ENCODE measurements at places on chromosomes 5 and 9. TPM values are rescaled to one million over a fixed set of nuclear protein-coding genes. Genes with fewer than 3 reads are reported as not detected.

DNA sequence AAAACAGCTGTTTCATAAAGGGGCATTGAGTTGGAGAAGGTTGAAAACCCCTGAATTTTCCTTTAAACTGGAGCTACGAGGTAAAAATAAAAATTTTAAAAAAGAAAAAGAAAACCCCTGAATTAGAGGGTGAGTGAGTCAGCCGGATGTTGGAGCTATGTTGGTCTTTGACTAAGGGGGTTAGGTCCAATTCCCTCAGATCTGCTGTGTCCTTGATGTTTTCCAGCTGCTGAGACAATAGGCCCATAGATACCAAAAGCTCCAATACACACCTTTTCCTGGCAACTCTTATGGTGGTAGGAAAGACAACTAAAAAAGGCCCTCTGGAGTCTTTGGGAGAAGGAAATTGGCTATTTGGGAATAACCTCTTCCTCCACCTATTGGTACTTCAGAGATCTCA, 79.4 kb upstream of the SAP30L start:
- H3K4me3 ChIP-seq = no peak overlapping the region
- 0 out of 2 replicates have a peak, but pooled peaks cover 2% of the 10 kb centered on the region for H3K36me3 ChIP-seq
- no peak overlapping the region for H3K27ac ChIP-seq
- DNase-seq = peak; percentile 82
- no peaks in the 10 kb centered on the region for H3K27me3 ChIP-seq

GRCh38 chr9:129919841-129920240, 84.6 kb downstream of the USP20 start:
- peaks cover 13% of the 10 kb centered on the region for H3K36me3 ChIP-seq
- no peaks in the 10 kb centered on the region for H3K27me3 ChIP-seq
- H3K4me1 ChIP-seq = no peaks in the 10 kb centered on the region
- no peak for DNase-seq
- H3K4me3 ChIP-seq = no peak overlapping the region

GRCh38 chr9:17491780-17492179, 87.1 kb upstream of the SH3GL2 start:
- no peak overlapping the region for H3K4me3 ChIP-seq
- H3K27me3 ChIP-seq = no peaks in the 10 kb centered on the region
- H3K36me3 ChIP-seq = peaks cover 3% of the 10 kb centered on the region

DNA sequence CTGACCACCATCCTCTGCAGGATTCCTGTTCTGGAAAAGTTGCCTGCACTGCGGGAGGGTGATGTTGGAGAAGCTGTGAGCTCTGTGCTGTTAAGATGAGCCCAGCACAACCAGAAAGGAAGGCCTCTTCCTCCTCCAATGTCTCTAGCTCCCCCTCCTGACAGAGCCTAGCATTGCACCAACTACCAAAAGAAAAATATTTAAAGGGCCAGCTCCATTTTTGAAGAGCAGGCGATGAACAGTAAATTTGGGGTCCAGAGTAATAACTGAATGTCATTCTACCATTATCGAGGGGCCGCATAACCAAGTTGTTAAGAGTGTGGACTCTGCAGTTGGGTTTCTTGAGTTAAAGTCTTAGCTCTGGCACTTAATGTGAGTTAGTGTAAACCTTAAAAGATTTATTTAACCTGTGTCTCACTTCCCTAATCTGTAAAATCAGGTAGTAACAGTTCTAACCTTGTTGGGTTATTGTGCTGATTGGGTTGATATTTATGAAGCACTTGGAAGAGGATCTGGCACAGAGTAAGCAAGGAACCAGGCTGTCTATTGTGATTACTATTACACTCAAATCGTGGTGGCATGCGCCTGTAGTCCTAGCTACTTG, 3.9 kb downstream of the TEX53 start:
- peaks cover 4% of the 10 kb centered on the region for H3K4me1 ChIP-seq
- H3K27me3 ChIP-seq = no peaks in the 10 kb centered on the region
- H3K27ac ChIP-seq = no peak overlapping the region

DNA sequence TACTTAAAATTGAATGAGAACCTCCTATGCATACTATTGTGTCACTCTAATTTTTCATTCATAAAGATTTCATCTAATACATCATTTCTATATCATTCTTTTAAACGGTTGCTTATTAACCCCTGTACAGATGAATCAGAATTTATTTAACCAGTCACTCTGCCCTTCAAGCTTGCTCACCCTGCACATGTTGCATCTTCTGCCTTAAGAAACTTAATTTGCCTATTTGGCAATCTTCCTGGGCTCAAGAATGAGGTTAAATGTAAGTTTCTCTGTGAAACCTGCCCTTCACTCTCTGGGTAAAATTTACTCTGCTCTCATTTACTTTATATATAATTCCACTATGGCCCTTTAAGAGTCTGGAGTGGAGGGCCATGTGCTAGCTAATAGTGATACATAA, 434.7 kb upstream of the ZNF608 start:
- no peaks in the 10 kb centered on the region for H3K27me3 ChIP-seq
- H3K27ac ChIP-seq = no peak overlapping the region
- DNase-seq = no peak
- H3K4me1 ChIP-seq = no peaks in the 10 kb centered on the region

- H3K4me3 ChIP-seq = no peak overlapping the region
- H3K36me3 ChIP-seq = peaks cover 41% of the 10 kb centered on the region
- H3K27ac ChIP-seq = peak overlapping the region; percentile 30
- DNase-seq = peak; percentile 81
- peaks cover 16% of the 10 kb centered on the region for H3K4me1 ChIP-seq
- no peaks in the 10 kb centered on the region for H3K27me3 ChIP-seq
Observed at GRCh38 chr9:89000973-89001916, 10.0 kb downstream of the S1PR3 start.

C1QTNF3 gene
- polyA plus RNA-seq = 1.0 TPM

SLC9A3 gene
- polyA plus RNA-seq = 1.5 TPM

IFNW1 gene
- not detected for polyA plus RNA-seq

GDNF gene
- polyA plus RNA-seq = 0.85 TPM
